Body of pancreas (tissue), 4 donors: ENCODE measurements at places on chromosomes 4 and X.
A peak's percentile ranks its signal among the peaks of the same experiment; 100 is the strongest.

- no peak for DNase-seq
Observed at GRCh38 chr4:135538698-135539097, 1337.1 kb upstream of the PABPC4L start.

GRCh38 chrX:102975016-102975415 lies 37.9 kb downstream of the RAB40AL start:
- DNase-seq: no peak

GRCh38 chr4:145203410-145203809 lies 23.0 kb upstream of the OTUD4 start:
- no peak for DNase-seq

- no peak for DNase-seq
Observed at GRCh38 chr4:69523385-69524132, 27.9 kb upstream of the UGT2B4 start.

- DNase-seq: no peak
Observed at GRCh38 chrX:3371163-3371562, 24.7 kb upstream of the MXRA5 start.

DNA sequence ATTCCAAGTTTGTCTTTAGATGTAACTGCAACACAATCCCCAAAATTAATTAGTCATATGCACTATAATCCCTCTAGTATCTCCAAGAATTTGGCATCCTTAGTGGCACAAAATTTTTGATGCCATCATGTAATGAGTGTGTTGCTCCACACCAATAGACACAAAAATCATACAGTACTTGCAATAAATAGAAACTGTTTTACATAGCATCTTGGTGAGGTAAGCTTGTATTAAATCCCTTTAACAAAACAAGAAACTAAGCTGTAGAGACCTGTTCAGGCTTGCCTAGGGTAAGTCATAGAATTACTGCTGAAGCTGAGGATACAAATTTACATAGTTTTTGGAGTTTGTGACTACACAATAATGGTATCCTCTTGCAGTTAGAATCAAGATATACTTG lies 64.5 kb upstream of the PRSS12 start:
- no peak for DNase-seq

DNA sequence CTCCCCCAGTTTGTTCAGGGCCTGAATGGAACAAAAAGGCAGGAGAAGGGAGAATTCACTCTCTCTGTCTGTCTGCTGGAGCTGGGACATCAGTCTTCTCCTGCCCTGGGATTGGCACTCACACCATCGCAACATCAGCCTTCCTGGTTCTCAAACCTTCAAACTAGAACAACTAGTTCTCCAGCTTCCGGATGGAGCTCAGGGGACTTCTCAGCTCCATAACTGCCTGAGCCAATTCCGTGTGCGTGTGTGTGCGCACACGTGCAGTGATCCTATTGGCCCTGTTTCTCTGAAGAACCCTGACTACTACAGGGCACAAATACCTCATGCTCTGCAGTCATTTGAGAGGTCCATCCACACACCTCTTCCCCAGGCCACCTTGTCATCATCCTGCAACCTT lies 18.7 kb upstream of the MAN2B2 start:
- DNase-seq: no peak

DNA sequence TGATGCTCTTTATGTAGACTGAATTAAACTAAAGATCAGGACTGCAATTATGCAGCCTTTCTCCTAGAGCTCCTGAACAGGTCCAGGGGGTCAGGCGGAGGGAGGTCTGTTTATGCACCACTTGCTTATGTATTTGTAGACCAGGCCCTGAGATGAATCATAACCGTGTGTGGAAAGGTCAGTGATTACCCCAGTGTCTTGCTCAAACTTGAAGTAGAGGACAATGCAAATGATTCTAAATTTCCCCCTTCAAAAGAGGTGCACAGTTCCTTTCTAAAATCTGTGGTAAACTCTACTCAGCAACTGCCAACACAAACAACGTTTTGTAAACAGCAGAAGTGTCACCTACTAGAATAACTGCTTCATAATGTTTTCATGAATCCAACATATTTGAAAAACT lies 13.0 kb upstream of the TBC1D9 start:
- no peak for DNase-seq

DNA sequence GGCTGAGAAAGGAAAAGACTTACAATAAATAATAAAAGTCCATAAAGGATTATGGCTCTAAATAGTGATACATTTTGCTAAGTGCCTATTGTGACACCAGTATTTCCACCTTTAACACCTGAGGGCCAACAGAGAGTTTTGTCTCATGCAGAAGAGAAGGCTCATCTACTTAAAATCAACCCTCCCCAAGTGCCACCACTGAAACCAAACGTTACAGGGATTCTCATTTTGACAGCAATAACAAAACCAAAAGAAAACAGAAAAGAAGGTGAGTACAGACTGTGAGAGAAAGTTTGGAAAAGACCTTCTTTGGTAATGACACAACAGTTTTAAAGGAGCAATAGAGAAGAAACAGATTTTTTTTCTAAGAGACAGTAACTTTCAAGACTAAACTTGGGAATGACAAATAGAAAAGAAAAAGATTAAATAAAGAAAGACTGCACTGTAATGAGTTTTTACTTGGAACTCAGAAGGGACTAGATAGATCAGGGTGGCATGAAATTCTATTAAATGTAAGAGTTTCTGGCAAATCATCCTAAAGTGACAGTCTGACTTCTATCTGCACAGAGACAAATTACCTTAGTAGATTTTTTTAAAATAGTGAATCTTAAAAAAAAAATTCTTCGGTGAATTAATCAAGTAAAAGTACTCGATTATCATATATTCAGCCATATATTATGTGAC lies 109.7 kb downstream of the ZNF827 start:
- DNase-seq: no peak

- no peak for DNase-seq
Observed at GRCh38 chr4:15873117-15873516, 65.4 kb downstream of the FGFBP1 start.

DNA sequence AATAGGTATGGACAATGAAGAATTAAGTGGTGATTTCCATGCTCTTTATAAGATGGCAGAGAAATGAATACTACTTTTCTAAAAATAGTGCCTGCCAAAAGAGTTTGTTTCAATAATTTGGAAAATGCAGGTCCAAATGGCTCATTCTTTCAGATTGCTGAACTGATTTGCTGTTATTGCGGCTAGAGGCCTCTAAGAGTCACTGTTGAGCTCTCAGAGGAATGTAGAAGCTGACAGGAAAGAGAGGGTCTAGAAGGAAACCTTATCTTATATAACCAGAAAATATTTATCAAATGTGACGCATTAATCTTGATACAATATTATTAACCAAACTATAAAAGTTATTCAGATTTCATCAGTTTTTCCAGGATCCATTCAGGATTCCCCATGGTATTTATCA lies 65.7 kb upstream of the PAGE1 start:
- peak; percentile 25 for DNase-seq

- DNase-seq: no peak
Observed at GRCh38 chrX:150847088-150847487, 51.4 kb downstream of the CD99L2 start.

DNA sequence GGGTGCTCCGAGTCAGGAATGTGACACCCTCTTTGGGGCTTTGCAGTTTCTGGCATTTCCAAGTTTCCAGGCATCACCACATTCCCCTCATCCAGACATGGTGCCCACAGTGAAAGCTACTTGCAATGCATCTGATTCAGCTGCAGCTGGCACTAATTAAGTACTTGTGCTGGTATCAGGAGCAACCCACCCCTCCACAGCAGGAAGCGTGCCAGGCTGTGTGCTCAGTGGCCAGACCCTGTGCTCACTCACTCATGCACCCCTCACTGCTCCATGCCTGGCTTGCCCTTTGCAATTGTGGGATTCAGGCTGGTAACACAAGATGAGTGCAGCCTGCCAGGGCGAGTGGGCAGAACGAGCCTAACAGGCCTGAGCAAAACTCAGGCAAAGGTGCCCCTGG lies 271.2 kb downstream of the EPHA5 start:
- DNase-seq: no peak

- peak; percentile 60 for DNase-seq
Observed at GRCh38 chr4:2817701-2818350, 24.9 kb downstream of the SH3BP2 start.

GRCh38 chr4:95231681-95232080 lies 317.1 kb downstream of the UNC5C start:
- DNase-seq: no peak

- no peak for DNase-seq
Observed at GRCh38 chrX:30220661-30221060, 5.3 kb downstream of the MAGEB2 start.

DNA sequence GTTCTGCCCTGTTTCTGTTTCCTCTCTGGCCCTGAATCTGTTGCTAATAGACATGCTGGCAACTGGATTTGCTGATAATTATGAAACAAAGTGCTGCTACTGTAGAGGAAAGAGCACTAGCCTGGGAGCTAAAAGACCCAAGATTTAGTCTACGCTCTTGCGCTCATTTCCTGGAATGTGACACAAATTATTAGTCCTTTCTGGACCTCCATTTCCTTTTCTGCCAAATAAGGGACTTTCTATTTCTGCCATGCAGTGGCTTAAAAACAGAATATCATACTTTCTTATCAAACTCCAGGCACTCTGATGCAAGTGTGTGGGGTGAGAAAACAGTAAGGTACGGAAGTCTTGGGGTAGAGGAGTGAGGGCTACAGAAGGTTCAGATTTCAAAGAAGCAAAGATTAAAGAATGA lies 48.3 kb upstream of the GPR174 start:
- DNase-seq: no peak

GRCh38 chr4:115763051-115763450 lies 649.6 kb upstream of the NDST4 start:
- DNase-seq: no peak

GRCh38 chr4:108103099-108103862 lies 65.5 kb downstream of the LEF1 start:
- no peak for DNase-seq

DNA sequence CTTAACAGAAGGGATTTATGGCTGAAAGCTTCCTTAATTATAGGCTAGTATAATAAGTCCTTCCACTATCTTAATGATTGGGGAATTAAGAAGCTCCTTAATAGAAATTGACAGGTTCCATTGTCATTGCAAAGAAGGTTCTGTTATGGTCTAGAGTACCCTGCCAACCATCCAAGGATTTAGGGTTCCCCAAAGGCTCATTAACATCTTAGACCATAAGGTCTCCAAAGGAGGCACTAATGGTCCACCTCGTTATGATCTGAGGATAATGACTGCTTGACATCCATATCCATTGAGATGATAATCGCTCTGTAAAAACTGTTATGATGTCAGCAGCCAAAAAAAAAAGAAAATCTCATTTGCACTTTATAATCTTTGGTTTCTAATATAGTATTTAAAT lies 441.6 kb downstream of the GBA3 start:
- no peak for DNase-seq

- DNase-seq: no peak
Observed at GRCh38 chr4:155060419-155060818, 148.0 kb upstream of the NPY2R start.

- DNase-seq: no peak
Observed at GRCh38 chrX:42673301-42673810, 104.6 kb downstream of the PPP1R2C start.

GRCh38 chr4:146510942-146511341 lies 10.8 kb downstream of the SLC10A7 start:
- DNase-seq: no peak

DNA sequence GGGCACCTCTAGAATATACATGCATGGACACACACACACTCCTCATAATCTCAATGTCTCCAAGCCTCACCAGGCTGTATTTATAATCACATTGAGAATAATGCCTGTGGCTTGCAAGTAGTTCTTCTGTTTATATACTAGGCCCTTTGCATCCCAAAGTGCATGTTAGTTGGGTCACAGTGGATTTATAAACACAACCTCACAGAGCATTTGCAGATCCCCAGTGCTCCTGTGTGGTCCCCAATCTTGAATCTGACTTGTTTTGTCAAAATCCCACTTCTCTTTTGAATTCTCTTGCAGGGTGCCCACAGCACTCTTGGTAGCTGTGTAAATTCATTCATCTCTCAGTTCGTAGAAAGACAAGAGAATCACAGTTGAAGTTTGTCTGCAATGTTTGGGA lies 49.6 kb upstream of the PROM1 start:
- DNase-seq: no peak

GRCh38 chrX:136034668-136035067 lies 49.4 kb downstream of the SLC9A6 start:
- no peak for DNase-seq

DNA sequence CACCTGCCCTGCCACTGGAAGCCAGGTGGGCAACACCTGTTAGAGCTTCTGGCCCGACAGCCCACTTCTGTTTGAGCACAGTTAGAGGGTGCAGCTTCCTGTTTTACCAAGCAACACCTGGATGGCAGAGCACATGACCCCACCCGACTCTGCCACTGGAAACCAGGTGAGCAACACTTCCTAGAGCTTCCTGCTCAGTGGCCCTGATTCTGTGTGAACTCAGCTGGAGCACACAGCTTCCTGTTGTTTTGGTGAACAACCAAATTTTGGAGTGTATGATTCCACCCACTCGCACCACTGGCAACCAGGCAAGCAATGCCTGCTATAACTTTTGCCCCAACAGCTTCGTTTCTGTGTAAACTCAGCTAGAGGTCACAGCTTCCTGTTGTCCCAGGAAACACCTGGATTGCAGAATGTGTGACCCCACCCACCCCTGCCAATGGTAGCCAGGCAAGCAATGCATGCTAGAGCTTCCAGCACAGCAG lies 163.8 kb upstream of the KLF8 start:
- no peak for DNase-seq

- no peak for DNase-seq
Observed at GRCh38 chr4:101604976-101605375, 185.6 kb upstream of the BANK1 start.

GRCh38 chrX:102650903-102651241 lies 411 bp upstream of the GPRASP1 start:
- no peak for DNase-seq

DNA sequence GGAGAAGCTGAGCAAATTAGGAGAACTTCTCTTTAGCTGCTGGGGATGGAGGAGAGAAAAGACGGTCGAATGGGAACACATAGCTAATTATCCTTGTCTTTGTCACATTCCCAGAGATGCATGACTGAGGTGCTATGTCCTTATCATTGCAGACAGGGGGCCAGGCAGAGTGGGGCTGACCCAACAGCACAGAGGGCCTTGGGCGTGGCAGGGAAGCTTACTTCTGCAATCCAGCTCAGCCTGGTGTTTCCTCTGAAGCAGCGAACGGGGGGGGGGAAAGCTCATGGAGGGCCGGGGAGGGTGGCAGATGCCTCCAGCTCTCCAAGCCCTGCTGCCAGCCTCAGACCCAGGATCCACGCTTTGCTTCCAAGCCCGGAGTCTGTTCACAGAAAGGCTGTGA lies 50.8 kb upstream of the HOPX start:
- no peak for DNase-seq

- DNase-seq: no peak
Observed at GRCh38 chrX:45208121-45208856, 7.6 kb upstream of the DIPK2B start.

DNA sequence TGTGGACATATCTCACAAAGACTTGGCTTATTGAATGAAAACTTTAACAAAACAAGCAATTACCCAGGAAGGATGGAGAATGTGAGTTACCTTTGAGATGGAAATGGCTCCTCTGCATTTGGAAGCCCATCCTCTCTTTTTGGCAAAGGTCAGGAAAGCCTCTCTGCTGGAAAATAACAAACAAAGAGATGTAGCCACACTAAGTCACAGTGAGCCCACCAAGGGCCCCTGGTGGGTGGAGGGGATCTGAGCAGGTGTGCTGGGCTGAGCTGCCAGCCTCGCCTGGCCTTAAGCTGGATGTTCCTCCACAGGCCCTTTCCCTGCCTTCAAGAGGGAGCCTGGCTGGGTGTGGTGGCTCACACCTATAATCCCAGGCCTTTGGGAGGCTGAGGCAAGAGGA lies 269.2 kb downstream of the HNRNPD start:
- DNase-seq: no peak

- no peak for DNase-seq
Observed at GRCh38 chrX:134849390-134849789, 141.4 kb upstream of the SMIM10 start.
